ENCODE measurements at places on chromosomes 13 and 19.

DNA sequence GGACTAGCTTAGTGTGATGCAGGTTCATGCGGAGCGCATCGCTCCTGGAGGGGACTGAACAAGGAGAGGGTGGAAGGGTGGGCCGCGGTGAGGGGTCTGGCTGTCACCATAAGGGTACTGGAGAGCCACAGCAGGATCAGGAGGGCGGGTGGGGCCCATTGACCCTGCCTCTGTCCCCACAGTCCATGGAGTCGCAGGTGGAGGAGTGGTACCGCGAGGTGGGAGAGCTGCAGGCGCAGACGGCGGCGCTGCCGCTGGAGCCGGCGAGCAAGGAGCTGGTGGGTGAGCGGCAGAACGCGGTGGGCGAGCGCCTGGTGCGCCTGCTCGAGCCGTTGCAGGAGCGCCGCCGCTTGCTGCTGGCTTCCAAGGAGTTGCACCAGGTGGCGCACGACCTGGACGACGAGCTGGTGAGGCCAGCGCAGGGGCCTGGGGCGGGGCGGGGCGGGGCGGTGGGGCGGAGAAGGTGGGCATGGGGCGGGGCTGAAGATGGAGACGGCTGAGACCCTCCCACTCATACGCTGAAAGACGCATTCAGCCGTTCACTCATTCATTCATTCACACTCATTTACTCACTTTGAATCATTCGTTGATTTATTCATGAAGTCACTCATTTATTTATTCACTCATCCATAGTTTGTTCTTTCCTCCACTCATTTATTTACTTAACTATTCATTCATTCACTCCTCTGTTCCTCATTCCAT lies 27.5 kb upstream of the SHKBP1 start:
- DNase-seq, result peak; percentile 61

DNA sequence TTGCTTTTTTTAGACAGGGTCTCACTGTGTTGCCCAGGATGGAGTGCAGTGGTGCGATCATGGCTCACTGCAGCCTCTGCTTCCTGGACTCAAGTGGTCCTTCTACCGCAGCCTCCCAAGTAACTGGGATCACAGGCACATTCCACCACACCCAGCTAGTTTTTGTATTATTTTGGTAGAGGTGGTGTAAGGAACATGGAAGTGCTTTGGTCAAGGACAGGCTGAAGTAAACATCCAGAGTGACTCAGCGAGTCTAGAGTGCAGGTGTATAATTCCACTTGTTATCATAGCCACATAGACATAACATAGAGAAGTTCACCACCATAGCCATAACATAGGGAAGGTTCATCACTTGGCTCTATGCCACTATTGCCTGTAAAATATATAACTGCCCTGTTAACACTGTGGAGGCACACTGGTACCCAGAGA lies 98.6 kb downstream of the RBM26 start:
- DNase-seq, result no peak

DNA sequence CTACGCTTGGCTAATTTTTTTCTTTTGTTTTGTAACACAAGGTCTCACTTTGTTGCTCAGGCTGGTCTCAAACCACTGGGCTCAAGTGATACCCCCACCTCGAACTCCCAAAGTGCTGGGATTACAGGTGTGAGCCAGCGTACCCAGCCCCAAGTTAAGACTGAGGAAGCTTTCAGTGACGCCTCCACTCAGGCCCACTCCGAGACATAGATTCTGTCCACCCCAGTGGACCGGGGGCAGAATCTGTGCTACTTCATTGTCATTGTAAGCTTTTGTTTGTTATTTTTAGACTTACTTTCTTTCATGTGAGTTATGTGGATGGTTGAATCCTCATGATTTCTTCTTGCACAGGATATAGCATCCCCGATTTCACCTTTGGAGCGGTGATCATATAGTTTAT lies 156.9 kb upstream of the TSHZ3 start:
- no peak for DNase-seq

- peak; percentile 86 for DNase-seq
These were observed at the start of gene PLPPR2 for GRCh38 chr19:11355160-11356073. PLPPR2 (plus strand) TSS chr19:11355432; CDS start chr19:11357674, 2,242 bp downstream.

DNA sequence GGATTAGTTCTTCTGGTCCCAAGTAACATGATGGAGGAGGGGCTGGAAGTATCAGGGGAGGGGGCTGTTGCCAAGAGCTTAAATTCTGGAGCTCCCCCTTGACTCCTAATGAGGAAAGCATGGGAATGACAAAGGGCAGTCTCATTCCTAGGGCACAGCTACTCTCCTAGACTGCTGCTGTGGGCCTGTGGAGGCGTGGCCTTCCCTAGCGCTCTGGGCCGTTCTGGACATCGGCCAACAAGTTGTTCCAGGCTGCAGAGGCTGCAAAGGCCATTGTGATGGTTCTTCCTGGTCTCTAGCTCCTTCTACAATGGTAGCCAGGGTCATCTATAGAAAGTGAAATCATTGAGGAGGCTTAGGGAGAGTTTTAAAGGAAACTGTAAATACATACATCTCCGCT lies 916.6 kb downstream of the DIAPH3 start:
- peak; percentile 10 for DNase-seq
